ENCODE measurements at places on chromosomes 2 and 18. TPM values are rescaled to one million over a fixed set of nuclear protein-coding genes. Genes with fewer than 3 reads are reported as not detected.

The ZAP70 gene
- 2.4 TPM for total RNA-seq

The TCF23 gene
- total RNA-seq: not detected

The EMX1 gene
- total RNA-seq: not detected

The MRO gene
- 0.23 TPM for total RNA-seq

The CCL20 gene
- not detected for total RNA-seq

The CREG2 gene
- total RNA-seq: 0.63 TPM

DNA sequence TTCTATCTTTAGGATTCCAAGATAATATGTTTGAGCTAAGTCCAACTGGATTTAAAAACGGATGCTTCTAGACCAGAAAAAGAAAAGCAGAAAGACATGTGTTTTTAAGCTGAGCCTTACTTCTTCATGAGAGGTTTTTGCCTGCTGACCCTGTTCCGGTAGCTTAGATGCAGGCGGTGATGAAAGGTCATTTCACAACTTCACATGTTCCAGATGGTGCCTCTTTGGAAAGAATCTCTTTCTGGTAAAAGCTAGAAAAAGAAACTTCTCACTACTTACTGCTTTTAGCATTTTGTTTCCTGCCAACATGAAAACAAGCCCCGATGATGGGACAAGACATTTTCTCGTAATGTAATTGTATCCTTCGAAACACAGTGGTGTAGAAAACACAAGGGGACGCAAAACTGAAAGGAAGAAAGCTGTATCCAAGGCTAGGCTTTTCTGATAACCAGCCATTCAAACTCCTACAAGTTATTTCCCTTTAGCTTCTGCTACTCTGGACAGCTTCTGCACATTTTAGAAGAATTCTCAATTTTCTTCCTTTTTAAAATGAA lies 407.3 kb upstream of the LYPD1 start:
- DNase-seq: no peak

GRCh38 chr2:1979138-1979537 lies 234.8 kb upstream of the PXDN start:
- no peak for DNase-seq

DNA sequence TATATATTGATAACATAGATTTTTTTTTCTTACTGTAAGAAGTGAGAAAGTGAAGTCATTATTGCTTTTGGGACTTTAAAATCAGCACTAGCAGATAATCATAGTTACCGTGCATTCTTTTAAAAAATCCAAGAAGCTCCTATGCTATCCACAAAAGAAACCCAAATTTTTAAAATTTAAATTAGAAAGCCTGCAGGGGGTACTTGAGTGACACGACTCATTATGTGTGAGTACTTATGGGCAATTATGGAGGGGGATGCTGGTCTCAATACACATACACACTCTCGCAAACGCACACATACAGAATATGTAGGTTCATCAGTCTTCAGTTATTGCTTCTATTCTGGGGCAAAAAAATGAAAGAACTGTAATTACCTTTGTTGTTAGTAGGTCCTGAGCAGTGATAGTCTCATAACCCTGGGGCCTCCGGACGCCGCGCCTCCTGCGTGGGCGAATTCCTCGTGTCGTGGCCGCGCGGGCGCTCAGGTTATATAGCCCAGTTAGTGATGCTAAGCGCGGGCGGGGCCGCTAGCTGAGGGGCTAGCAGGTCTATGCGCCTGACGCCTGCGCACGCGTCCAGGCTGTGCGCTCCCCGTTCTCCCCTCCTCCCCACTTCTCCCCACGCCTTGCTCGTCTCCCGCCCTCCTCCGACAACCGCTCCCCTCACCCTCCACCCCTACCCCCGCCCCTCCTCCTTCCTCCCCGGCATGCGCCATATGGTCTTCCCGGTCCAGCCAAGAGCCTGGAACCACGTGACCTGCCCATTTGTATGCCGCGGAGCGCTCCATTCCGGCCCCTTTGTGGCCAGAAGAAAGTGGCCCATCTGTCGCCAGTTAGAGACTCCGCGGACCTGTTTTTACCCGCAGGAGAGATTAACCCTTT lies at the start of gene NEUROD1:
Gene NEUROD1 (minus strand): TSS at position 463 of the 882 bp plus-strand sequence. CDS start 1,657 bp downstream, outside the sequence.
- no peak for DNase-seq
